Stimulated activated CD8-positive, alpha-beta memory T cell treated with anti-CD3 and anti-CD28 coated beads, Interleukin-2, amount 100 ng/mL, for 1 hour (primary cell): ENCODE measurements at places on chromosomes 6 and 20.
A peak's percentile ranks its signal among the peaks of the same experiment; 100 is the strongest.

DNA sequence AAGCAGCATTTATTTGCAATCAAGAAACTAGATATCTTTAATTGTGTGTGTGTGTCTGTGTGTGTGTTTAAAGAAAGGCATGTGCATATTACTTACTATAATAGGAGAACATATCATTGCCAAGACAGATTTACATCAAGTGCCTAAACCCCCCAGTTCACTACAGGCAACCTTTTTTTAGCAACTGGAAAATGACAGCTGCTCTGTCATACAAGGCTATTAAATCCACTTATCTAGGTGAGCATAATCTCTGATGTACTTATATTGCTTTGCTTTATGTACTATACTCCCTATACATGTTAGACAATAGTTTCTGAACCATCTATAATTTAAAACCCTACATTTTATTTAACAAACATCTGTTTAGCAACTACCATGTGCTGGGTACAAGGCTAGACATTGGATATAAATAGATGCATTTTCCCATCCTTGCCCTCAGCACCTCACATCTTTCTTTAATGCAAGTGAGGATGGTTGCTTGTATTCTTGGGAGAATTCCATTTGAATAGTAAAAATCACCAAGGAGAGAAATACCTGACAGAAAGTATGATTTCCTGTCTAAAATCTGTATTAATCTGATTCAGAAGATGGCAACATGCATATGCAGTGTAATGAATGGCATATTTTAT lies 398.3 kb downstream of the LAMA2 start:
- DNase-seq: no peak

- DNase-seq: no peak
Observed at GRCh38 chr6:163530406-163530805, 115.9 kb downstream of the QKI start.

DNA sequence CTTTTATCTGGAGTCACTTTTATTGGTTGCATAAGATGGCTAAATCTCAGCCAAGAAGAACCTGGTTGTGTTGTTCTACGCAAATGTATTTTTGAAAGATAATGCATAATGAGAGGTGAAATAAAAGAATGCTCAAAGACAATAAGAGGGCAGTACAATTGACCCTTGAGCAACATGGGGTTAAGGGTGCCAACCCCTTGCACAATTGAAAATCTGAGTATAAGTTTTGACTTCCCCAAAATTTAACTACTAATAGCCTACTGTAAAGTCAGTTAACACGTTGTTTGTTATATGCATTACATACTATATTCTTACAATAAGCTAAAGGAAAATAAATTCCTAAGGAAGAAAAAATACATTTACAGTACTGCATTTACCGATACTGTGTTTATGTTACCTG lies 5.9 kb downstream of the RNF146 start:
- no peak for DNase-seq

- DNase-seq: peak; percentile 33
Observed at GRCh38 chr6:152634773-152635172, 2.4 kb downstream of the SYNE1 start.

- no peak for DNase-seq
Observed at GRCh38 chr20:38435555-38435939, 419 bp upstream of the SNHG17 start.

- no peak for DNase-seq
Observed at GRCh38 chr20:62995898-62996595, 10.7 kb downstream of the BHLHE23 start.

GRCh38 chr6:117531346-117531745 lies 48.9 kb downstream of the DCBLD1 start:
- no peak for DNase-seq

GRCh38 chr6:33490198-33490597 lies 35.8 kb downstream of the ZBTB9 start:
- no peak for DNase-seq

- DNase-seq: no peak
Observed at GRCh38 chr6:33610779-33611732, 10.1 kb upstream of the ITPR3 start.

GRCh38 chr6:41546866-41547798 lies 951 bp downstream of the FOXP4 start:
- DNase-seq: no peak

- no peak for DNase-seq
Observed at GRCh38 chr20:47675190-47676142, 109.8 kb downstream of the SULF2 start.

DNA sequence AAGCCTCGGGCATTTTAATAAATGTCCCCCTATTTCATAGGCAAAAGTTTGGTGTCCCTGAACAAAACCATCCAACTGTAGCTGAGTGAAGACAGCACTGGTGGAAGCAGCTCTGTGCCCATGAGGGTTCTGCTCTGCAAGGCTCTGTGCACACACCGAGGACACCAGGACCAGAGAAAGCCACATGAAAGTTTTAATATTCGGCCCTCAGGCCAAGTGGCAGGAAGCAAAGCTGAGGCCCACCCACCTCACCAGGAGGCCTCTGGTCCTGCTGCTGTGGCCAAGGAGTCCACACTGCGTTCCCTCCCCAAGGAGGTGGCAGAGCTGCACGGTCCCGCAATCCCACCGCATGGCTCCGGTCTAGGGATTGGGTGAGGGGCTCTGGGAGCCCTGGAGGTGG lies 62.6 kb upstream of the RPS6KA2 start:
- DNase-seq: no peak

DNA sequence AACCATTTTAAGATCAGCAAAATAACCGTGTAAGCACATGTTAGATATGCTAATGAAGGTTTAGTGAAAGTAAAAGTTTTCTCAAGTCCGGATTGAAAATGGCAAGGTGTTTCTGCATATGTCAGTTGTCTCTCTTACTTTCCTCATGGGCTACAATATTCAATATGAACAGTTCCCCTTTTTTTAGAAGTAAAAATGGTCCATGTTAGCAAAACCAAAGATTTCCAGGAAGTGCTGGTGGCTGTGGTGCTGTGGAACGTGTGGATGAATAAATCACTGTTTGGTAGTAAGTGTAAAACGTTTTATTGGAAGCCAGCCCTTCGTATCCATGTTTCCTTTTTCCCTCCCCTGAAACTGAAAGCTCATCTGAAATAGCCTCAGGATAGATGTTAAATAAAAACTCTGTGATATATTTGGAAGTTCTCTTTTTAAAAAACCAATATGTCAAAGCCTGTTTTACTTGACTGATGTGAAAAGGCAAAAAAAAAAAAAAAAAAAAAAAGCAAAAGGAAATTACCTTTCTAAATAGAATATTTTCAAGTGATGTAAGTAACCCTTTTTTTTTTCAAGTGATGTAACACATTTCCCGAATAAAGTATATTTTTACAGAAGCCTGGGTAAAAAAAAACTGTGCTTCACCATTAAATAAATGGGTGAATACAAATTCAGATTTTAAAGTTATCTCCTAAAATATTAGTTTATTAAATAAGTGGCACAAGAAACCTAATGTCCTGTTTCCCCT lies 41.9 kb downstream of the PLEKHG1 start:
- no peak for DNase-seq

- no peak for DNase-seq
Observed at GRCh38 chr6:146331013-146331412, 212.6 kb upstream of the RAB32 start.

- DNase-seq: no peak
Observed at GRCh38 chr20:61937146-61937962, 128.3 kb downstream of the TAF4 start.

DNA sequence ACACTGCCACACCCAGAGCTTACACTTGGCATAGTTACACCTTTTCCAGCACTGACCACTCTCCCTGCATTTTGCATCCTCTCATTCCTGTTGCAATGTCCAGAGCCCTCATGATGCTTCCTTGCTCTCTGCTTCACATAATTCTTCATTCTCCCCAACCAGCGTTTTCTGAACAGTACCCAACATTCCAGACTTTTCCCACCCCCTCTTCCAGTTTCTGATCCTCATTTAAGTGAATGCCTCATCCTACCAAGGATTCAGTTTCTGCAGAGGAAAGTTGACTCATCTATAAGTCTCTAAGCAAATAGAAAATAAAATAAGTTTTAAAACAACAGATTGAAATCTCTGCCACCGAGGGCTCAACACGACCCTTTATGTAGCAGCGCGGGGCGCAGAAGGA lies 321.3 kb upstream of the TCF21 start:
- DNase-seq: no peak

GRCh38 chr6:101110814-101111213 lies 229.7 kb upstream of the ASCC3 start:
- no peak for DNase-seq

GRCh38 chr6:136387316-136387715 lies 97.7 kb upstream of the BCLAF1 start:
- DNase-seq: no peak

DNA sequence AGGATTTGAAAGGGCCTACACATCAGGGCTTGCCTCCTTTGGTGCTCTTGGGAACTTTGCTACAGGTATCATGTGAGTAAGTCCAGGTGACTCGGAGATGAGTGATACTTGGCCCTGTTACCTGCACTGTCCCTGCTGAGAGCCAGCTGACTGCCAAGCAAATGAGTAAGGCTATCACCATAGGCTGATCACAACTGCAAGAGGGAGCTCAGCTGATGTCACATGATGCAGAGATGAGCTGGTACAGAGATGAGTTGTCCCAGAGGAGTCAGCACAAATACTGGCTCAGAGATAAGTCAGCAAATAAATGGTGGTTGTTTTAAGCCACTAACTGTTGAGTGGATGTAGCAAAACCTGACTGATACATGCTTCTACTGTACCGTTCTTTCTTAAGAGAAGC lies 41.4 kb downstream of the LAMP5 start:
- DNase-seq: no peak

DNA sequence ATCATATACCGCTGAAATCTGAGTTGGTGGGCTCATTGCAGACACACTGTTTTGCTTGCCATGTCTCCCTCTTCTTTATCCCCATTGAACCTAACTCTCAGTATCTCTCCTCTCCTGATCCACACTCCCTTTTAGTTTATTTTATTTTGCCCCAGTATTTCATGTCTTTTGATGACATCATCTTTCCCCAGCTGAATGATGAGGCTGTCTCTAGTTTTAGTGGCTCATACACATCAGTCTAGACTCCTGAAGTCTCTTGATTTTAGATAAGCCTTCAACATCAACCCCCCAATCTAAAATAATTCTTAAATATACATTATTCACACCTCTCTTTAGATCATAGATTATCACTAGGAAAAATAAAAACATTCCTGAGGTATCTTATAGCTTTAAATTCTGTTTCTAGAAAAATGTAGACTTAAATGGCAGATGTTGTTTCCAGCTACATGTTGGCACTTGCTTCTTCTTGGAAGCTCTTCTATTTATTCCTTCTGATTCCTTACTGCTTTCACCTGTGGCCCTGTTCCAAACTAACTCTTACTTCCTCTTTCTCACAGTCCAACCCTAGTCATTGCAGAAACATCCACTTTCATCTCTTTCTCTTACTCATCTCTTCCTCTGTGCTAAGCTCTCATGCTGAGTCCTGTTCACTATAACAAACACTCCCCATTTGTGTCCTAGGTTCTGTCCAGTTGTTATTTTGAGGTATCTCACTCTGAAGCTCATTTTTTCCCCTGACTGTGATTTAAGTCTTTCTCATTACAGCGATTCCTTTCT lies 191.9 kb upstream of the SLC35B3 start:
- DNase-seq: no peak

- DNase-seq: no peak
Observed at GRCh38 chr20:45282700-45283550, 23.7 kb upstream of the RBPJL start.

GRCh38 chr6:105603788-105604586 lies 201.1 kb upstream of the PREP start:
- no peak for DNase-seq

- DNase-seq: no peak
Observed at GRCh38 chr6:53730767-53731166, 64.0 kb upstream of the LRRC1 start.

GRCh38 chr20:33472868-33473435 lies 16.9 kb upstream of the CBFA2T2 start:
- DNase-seq: no peak

- DNase-seq: no peak
Observed at GRCh38 chr6:75429061-75429703, 64.4 kb downstream of the FILIP1 start.

GRCh38 chr6:90274451-90275030 lies 22.1 kb downstream of the BACH2 start:
- peak; percentile 69 for DNase-seq

- no peak for DNase-seq
Observed at GRCh38 chr6:109397020-109397419, 14.8 kb upstream of the CD164 start.

- DNase-seq: no peak
Observed at GRCh38 chr6:84805145-84805544, 40.7 kb upstream of the TBX18 start.

DNA sequence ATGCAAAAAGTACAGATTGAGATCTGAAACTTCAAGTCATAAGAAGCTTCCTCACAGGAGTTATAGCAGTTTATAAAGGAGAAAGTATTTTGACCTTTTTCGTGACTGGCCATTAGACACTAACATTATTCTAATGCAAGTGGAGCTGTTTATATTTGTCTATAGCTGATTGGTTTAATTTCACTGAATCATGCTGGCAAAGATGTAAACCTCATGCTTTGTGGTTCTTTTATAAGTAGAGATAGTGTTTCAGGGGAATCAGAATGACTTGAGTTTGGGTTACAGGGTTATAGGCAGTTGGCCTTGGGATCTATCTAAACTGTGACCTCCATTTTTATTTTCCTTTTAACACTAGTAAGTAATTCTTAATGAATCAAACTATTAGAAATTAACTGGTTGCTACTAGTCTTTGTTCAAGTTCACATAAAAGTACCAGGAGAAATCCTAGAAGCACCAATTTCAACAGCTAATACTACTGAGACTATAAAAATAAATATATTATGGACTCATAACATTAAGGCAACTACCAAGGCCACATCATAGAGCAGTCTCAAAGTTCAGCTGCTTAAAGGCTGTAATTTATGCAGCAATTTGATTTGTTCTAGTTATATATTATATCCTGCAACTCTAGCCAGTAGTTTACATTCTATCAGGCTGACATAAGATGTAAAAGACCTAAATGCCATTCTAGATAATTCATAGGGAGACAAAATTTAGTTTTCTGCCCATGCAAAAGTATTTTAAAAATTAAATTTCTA lies 94.0 kb downstream of the RNGTT start:
- DNase-seq: no peak

- no peak for DNase-seq
Observed at GRCh38 chr6:41228616-41229015, 467 bp downstream of the TREML4 start.

DNA sequence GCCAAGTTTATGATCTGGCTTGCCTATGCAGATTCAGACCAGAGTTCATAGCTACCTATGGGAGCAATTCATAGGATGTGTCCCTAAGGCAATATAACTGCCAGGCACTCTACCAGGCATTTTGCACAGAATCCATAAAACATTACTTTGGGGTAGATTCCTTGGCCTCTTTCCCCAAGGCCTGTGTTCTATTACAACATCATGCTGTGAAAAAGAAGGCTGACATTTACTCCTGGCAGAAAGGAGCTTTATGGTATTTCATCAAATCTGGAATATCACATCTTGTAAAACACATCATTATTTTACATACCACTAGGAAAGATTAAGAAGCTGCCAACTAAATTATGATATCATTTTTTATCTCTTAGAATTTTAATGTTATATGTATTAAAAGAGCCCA lies 287.0 kb upstream of the MARCKS start:
- DNase-seq: no peak
